Uterus (tissue), 4 donors: ENCODE measurements at places on chromosomes 13 and 19. TPM values are rescaled to one million over a fixed set of nuclear protein-coding genes. Genes with fewer than 3 reads are reported as not detected.

DNA sequence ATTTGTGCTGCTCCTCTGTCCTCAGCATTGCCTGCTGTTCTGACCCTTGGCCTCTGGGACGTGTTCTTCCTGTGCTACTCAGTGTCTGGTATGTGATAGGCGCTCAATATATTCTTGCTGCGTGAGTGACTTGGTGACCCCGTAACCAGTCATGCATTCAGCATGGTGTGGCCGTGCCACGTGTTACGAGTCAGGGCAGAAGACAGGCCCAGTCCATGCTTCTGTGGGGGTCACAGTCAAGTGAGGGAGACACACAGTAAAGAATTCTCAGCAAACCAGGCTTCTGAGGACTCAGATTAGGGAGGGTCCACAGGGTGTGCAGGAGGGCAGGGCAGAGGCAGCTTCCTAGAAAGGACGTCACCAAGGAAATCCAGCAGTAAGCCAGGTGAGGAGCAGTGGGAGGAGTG is 7.9 kb downstream of the PPP1R37 start:
- no peak overlapping the region for H3K4me3 ChIP-seq
- H3K4me1 ChIP-seq, result peaks cover 24% of the 10 kb centered on the region
- no peaks in the 10 kb centered on the region for H3K27me3 ChIP-seq
- DNase-seq, result no peak

DNA sequence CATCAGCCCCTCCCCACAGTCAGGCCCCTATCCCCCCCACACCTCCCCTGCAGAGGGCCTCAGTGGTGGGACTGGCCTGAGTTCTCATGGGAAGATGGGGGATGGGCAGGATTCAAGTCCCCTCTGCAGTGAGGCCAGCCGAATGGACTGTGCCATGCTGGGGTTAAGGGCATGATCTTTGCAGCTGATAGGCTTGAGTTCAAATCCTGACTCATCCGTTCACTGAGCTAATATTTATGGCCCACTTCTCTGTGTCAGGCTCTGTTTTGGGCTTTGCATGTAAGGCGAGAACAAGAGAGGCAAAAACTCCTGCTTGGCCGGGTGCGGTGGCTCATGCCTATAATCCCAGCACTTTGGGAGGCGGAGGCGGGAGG is 20.7 kb downstream of the MARK4 start:
- H3K4me3 ChIP-seq, result no peak overlapping the region
- H3K36me3 ChIP-seq, result no peaks in the 10 kb centered on the region
- no peak overlapping the region for H3K27ac ChIP-seq
- no peak for DNase-seq
- H3K27me3 ChIP-seq, result no peaks in the 10 kb centered on the region

The ZNF112 gene
- 6.2 TPM for total RNA-seq

The LILRB3 gene
- not detected for total RNA-seq

- H3K27me3 ChIP-seq, result no peaks in the 10 kb centered on the region
- no peak overlapping the region for H3K27ac ChIP-seq
- no peaks in the 10 kb centered on the region for H3K4me1 ChIP-seq
These were observed 305.1 kb downstream of the KCNRG start for GRCh38 chr13:50320271-50320862.

DNA sequence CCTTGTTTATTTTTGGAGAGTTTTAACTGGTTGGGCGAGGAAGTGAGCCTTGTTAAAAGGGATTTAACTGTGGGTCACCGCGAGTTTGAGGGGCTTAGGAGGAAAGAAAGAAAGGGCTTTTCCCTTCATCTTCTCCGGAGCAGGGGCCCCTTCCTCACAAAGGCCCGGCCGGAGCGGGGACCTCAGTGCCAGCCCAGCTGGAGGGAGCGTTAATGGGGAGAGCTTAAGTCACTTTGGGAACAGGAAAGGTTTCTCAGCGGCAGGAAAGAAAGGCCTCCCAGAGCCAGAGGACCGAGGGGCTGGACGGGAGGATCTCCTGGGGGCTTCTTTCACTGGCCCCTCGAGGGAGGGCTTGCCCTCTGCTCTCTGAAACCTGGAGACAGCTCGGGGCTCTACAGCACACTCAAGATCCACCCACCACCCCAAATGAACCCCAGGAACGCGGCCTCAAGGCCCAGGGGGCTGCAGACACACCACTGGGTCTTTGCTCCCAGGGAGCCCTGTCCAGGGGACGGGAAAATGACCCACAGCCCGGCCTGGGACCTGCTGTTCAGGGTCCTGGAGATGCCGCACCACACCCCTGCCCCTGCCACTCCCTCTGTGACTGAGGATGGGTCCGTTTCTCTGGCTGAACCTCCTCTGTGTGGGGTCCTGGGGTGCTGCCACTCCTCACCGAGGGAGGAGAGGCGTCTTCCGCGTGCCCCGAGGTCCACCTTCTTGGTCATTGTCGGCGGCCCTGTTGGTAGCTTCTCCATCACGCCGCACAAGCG is 128.3 kb downstream of the URI1 start:
- H3K27ac ChIP-seq, result no peak overlapping the region
- H3K27me3 ChIP-seq, result no peaks in the 10 kb centered on the region
- H3K36me3 ChIP-seq, result no peaks in the 10 kb centered on the region
